ENCODE measurements at places on chromosomes 11 and 22.

- peak; percentile 83 for DNase-seq
These were observed 31.6 kb downstream of the EIF3F start for GRCh38 chr11:8018484-8019313.

- DNase-seq: no peak
These were observed 90.7 kb downstream of the PPP6R3 start for GRCh38 chr11:68551223-68551622.

DNA sequence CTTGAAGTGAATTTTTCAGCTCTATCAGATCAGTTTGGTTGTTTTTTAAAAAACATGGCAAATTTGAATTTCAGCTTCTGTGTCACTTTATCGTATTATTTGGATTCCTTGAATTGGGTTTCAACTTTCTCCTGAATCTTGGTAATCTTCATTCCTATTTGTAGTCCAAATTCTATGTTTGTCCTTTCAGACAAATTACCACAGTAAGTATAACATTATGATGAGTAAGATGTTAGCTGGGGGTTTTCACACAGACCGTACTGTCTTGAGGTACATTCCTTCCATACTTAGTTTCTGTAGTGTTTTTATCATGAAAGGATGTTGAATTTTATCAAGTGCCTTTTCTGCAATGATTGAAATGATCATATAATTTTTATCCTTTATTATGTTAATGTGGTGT lies 28.0 kb downstream of the OR5B17 start:
- no peak for DNase-seq

DNA sequence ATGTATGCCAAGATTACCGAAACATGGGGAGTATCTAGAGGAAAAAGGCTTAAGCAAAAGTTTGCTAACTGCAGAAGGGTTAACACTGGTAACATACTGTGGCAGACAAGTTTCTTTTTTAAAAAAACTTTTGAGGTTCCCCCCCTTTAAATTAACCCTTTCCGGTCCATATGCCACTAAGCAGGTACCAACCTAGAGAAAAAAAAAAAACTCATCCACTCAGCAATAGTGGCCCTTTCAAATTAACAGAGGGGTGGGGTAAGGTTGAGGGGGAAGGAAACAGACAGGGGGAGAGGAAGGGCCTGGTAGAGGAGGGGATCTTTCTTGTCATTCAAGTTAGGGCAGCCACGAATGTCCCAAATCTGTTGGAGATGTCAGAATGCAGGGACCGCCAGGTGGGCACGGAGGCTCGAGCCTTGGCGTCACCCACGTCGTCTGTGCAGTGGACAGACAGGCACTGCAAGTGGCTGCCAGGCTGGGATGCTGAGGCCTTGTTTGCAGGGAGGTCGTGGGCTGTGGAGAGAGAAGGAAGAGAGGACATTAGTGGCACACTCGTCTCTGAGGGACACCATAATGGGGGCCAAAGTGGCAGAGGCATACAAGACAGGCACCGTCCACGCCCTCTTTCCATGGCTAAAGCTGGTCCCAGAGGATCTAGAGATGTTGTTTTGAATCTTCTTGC lies 50.8 kb downstream of the MN1 start:
- DNase-seq: no peak

DNA sequence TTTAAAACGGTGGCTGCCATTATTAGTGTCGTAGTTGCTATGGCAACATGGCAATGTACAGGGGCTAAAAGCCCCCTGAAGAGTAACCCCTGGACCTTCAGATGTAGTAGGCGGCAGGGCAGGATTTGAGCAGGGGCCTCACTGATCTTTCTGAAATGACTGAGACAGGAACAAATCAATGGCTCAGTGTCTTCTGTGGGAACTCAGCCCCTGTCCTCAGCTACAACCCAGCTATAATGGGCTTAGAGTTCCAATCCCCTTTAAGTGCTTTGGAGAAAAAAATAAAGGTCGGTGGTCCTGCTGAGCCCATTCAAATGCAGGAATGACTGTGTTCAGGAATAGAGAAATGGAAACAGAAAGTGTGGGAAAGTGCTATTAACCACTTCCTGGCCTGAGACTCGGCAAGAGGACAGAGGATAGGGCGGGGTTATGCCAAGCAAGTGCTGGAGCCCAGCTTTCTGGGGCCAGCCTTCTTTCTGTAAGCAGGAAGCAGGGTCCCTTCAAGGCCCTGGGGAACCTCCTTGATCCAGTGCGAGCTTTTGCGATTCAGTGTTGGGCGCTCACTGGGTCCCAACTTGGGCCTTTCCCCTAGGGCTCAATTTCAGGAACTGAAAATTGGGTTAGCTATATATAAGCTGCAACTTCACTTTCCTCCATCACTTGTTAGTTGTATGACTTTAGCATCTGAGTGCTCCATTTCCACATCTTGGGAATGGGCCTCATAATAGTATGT lies 6.1 kb upstream of the CD82 start:
- DNase-seq: no peak

Measured in muscle of back (tissue), 13 donors.